ENCODE measurements at places on chromosomes 1 and 21.

DNA sequence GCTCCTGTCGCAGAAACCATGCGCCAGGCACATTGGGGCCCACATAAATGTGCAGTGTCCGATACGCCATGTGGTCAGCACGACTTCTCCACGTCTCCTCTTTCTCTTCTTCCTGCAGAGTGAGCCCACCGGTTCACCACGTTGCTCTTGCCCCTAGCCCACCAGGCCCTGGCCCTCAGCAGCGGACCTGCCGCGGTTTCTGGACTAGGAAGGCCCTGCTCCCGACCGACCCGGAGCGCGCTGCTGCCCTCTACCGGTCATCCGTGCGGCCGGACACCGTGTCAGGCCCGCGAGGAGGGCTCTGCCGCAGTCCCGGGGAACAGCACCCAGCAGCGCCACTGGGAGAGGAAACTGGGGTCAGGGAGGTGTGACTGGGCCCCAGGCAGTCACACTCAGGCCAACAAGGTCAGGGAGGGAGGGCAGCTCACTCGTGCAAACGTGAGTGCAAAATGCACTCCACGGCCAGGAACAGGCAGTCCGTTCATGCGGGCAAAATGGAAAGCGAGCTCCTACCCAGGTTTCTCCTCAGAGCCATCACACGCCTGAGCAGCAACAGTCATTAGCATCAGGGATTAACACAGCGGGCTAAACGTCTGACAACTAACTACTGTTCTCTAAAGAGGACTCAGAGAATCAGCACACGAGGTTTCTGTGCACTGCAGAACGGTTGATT, 13.7 kb downstream of the TLR5 start:
- peak; percentile 72 for DNase-seq

DNA sequence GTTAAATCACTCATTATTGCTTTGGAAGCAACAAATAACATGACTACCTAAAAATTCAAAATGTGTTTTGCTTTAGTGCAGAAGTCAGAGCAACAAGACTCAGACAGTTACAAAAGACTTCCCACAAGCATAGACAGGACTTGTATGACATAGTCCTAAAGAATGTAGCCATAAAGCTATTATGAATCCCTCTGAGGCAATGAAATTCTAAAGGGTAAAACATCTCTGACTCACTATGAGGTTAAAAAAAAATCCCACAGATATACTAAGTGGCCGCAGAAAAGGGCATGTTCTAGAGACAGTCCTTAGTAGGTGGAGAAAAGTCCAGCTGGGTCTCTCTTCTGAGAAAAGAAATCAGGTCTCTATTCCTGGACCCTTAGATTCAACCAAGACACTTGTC, 4.9 kb downstream of the PRKAB2 start:
- no peak for DNase-seq

- no peak for DNase-seq
These were observed 998.6 kb downstream of the TTLL7 start for GRCh38 chr1:83000286-83000685.

DNA sequence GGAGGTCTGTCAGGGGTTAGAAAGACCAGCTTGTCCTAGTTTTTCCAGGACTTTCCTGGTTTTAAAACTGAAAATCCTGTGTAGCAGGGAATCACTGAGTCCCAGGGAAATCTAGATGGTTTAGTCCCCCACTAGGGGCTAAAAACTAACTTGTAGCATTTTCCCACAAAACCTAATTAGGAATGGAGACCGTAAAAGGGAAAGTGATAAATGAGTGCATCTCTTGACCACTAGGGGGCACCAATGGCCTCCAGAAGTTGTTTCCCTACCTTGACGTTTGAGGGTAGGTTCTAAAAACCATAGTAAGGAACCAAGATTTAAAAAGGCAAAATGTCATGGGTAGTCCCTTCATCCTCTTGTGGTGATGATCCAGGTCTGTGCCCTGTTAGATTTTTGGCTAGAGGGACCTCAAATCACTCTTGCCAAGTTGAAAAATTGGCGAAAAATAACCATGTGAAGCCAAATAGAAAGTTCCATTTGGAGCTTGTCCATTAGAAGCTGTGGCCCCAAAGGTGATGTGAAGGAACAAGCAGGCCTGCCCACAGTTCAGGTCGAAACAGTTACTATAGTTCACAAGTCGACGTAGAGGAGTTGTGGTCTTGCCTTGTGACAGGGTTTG, 24.5 kb downstream of the CLIC6 start:
- DNase-seq, result peak; percentile 67

GRCh38 chr1:217574265-217574949, 56.5 kb downstream of the GPATCH2 start:
- no peak for DNase-seq

GRCh38 chr1:208068908-208069307, 158.0 kb upstream of the CD34 start:
- no peak for DNase-seq

DNA sequence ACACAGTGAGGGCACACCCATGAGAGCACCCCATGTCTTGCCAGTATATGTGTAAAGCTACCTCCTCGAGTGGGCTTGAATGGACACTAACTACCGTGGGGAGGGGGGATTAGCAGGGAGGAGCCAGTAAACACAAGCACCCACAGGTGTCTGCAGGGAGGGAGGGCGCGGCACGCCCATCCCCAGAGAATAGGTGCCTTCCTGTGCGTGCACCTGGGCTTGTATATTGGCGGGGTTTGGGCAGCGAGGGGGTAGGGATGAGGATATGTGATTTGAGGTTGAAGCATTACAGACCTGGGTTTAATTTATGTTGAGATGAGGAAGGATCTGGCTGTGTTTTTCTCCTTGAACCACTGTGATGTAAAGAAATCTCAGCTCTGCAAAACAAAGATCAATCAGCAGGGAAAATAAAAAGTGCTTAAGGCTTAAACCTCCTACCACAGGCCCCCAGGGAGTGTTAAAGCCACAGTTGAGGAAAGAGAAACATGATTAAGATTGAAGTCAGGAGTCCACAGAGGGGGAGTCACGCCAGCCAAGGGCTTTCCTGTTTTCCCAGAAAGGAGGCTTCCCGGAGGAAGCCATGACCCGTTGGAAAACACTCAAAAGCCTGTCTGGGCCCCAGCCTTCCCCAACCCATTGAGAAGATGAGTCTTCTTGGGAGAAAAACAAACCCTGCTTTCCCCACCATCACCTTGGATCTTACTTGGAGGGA, 80.0 kb downstream of the CAMK2N1 start:
- DNase-seq, result no peak

DNA sequence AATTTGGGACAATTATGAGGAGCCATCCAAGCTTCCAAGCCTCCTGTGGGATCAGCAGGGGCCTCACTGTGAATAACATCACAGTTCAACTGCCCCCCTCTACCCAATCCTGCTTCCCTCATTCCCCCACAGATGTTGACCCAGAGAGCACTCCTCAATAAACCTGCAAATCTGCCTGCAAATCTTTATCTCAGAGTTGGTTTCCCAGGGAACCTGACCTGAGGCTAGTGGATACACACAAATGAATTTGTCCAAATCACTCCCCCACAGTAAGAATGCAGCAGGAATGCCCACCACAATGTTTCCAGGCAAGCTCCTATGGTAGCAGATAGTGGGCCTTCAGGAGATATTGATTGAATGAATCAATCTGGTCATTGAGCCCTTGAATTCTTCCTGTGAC, 56.4 kb upstream of the HIVEP3 start:
- no peak for DNase-seq

DNA sequence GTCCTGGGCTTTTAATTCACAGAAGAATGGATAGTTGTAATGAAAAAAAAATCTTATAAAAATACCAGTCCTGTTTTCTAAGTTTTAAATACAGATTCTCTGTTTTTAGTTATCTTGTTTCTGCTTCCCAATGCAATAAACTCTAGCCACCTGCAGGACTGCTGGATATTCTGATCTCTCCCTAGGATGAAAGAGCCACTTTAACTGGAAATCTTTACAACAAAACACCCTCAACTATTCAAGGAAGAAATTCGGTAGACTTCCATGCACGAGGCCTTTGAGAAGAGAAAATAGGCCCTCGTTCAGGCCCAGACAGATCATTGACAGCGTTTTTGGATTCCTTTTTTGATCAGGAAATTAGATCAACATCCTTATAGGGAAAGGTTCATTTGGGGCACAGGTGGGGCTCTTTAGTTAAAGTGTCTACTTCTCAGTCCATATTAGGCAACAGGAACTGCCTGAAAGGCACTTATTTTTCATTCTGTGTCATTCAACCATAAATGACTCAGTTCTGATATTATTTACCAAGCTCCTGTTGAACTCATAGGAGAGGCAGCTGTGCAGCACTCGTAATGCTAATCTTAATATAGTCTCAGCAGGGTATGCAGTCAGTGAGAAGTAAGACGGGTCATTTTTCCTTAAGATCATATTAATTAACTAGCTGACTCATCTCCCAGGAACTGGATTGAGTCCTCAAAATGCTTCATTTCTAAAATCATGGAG, 71.1 kb upstream of the ERRFI1 start:
- peak; percentile 92 for DNase-seq

DNA sequence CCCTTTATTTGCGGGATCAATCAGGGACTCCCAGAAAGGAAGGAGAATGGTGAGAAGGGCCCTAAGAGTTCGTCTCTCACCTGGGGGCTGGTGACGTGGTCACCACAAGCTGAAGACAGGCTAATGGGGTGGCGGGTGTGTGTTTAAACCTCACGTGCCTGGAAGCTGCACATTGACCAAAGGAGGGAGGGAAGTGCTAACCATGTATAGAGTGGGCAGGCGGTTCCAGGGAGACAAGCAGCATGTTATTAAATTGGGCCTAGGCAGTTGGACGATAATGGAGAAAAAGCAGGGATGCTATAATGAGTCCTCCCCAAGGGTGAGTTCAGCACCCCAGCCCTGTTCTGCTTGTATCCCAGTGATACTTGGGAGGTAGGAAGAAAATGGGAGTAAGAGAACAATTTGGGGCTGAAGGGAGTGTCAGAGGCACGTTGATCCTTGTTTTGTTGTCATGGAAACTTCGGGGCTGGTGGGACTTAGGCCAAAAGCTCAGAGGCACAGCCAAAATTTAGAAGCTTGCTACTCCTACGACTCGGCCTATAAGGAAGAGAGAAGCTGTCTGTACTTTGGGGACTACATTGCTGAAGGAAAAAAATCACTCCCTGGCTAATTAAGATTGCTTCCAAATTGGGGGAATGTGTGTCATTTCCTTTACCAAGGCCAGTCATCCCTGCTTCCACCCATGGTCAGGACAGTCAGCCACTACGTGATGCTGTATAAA, 33.2 kb upstream of the EPHA8 start:
- DNase-seq, result no peak

GRCh38 chr1:226644541-226645176, 94.4 kb downstream of the ITPKB start:
- no peak for DNase-seq

DNA sequence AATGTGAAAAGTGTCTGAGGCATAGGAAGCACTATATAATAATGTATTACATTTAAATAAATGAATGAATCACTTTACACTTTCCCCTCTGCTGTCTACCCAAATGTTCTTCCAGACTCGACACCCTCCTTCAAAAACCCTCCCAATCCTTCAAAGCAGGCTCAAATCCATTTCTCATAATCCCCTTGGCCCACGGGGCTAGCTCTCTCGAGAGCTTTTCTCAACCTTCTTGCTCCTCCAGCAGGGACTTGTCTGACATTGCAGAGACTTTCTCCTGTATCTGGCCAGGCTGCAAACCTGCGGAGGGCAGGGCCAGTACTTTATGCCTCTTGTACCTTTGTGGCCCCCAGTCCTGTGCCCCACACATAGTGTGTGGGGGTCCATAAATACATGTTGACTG, 14.1 kb upstream of the CNTN2 start:
- no peak for DNase-seq

DNA sequence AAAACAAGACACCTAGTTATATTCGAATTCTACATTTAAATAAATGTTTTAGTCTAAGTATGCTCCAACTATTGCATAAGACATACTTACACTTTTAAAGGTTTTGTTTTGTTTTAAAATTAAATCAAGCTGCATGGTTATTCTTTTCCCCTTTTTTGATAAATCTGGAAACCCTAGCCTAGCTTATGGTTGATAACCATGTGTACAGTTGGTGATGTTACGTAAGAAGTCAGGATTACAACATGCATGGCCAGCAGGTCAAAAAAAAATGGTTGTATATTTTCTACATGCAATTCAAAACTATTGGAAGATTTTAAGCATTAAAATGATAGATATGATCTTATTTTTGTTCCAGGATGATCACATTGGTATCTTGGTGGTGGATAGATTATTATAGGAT, 1600.6 kb downstream of the PLA2G4A start:
- no peak for DNase-seq

- no peak for DNase-seq
These were observed 83.9 kb upstream of the SGIP1 start for GRCh38 chr1:66450043-66450514.

DNA sequence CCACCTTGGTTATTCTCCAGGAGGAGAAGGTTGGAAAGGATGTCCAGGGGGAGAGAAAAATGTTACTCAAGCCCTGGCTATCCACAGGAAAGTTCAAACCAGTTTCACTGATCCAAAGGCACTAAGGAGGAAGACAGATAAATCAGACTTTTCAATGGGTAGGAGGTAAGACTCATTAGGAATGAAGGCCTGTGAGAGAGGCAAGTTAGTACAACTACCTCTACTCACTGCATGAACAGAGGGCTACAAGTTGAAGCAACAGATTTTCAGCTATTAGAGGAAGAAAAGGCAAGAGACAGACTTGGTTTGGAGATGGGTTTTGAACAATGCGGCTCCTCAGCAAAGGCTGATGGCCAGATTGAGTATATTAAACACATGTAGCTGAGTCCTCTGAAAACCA, 16.9 kb downstream of the CD160 start:
- no peak for DNase-seq

GRCh38 chr1:229430761-229431283, 3.1 kb downstream of the ACTA1 start:
- peak; percentile 29 for DNase-seq

GRCh38 chr1:98143403-98143802, 222.6 kb upstream of the DPYD start:
- no peak for DNase-seq

- no peak for DNase-seq
These were observed 68.0 kb upstream of the CYP2J2 start for GRCh38 chr1:59994302-59995198.

DNA sequence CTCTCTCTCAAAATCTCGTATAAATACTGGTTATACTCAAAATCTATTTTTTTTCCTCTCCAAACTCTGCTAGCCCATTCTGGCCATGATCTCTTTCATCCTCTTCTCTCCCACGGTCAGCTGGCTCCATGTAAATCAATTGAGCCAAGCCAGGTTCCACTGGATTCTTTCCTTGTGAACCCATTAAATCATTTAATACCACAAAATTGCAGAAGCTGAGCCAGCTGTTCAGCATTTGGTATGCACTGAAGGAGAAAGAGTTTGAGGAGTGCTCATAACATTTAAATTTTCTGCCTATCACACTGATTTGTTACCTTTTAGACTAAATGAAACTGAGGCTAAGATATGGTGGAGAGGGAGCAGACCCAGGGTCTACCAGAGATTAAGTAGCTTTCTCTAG, 29.1 kb upstream of the TADA1 start:
- DNase-seq, result no peak

DNA sequence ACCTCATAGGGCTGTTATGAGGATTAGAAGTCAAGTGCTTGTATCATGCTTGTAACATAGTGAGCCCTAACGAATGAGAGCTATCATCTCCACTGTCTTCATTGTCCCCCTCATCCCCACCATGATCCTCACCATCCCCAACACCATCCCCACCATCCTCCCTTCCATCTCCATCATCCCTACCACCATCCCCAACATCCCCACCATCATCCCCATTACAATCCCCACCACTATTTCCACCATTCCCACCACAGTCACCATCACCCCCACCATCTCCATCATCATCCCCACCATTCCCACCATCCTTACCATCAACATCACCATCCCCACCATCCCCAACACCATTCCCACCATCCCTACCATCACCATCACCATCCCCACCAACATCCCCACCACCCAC, 39.1 kb upstream of the PADI1 start:
- no peak for DNase-seq

All from activated CD4-positive, alpha-beta T cell treated with anti-CD3 and anti-CD28 coated beads, Interleukin-10, Interleukin-2, amounts not matched to agents 100 ng/mL and 50 ng/mL, durations not matched to agents 16 hours and 8 hours (primary cell).